ENCODE measurements at places on chromosomes 6 and 20.

DNA sequence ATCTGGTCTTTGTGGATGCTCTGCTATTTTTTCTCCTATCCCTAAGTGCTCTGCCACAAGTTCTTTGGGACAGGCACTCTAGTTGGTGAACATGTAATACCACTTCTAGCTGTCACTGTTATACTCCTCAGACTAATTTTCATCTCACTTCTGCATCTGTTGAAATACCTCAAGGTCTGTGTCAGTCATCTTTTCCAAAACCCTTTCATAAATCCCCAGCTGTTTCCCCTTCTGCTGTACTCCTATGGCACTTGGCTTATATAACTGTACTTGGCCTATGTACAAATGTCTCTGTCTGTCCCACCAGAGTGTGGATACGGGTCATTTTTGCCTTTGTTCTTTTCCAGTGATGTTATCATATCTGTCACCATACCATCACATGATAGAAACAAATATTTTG is 124.2 kb downstream of the FHL5 start:
- DNase-seq = no peak

DNA sequence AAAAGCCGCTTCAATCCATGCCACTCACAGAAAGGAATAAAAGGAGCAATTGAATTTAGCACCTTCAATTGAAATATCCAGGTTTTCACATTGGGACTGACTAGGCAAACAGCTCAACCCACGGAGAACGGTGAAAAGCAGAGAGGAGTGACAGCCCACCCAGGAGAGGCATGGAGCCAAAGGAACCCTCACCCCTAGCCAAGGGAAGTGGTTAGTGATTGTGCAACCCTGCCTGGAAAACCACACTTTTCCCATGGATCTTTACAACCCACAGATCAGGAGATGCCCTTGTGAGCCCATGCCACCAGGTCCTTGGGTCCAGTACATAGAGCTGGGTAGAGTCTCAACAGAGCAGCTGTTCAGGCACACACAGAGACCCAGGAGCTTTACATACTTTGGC is 911.8 kb downstream of the EPHA7 start:
- DNase-seq = no peak

DNA sequence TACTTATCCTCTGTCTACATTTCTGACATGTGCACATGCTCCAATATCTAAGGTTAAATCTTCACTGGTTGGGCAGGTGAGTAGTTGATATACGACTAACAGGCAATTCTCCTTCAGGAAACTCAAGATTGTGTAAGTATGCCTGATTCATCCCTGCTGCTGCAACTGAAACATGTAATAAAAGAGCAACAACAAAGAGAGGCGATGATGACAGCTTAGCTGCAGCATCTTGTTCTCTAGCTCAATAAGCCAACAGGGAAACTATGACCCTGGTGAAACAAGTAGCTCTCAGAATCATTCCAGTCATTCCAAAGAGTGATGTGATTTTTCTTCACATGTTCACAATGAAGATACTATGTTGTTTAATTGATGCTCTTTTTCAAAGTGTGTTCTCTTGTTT is 74.4 kb downstream of the ELOVL4 start:
- no peak for DNase-seq

DNA sequence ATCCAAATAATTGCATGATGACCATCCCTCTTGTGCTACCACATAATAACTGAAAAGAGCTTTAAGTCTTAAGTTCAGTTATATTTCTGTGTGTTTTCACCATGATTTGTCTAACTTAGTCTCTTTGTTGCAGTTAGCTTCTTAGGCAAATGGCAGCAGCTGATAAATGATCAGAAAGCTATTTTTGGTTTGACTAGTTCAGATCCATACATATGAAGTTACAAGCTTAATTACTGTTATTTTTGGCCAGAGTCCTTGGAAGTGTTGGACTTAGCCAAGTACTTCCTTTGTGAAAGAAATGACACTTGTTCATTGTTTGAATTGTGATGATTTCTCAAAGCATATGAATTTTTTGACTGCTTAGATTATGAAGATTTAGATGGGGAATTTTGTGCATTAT is 54.2 kb downstream of the HIVEP1 start:
- peak; percentile 33 for DNase-seq

- no peak for DNase-seq
Measured at GRCh38 chr6:24501914-24502313, 7.1 kb downstream of the ALDH5A1 start.

GRCh38 chr6:100809346-100809745 is 71.8 kb downstream of the ASCC3 start:
- no peak for DNase-seq

DNA sequence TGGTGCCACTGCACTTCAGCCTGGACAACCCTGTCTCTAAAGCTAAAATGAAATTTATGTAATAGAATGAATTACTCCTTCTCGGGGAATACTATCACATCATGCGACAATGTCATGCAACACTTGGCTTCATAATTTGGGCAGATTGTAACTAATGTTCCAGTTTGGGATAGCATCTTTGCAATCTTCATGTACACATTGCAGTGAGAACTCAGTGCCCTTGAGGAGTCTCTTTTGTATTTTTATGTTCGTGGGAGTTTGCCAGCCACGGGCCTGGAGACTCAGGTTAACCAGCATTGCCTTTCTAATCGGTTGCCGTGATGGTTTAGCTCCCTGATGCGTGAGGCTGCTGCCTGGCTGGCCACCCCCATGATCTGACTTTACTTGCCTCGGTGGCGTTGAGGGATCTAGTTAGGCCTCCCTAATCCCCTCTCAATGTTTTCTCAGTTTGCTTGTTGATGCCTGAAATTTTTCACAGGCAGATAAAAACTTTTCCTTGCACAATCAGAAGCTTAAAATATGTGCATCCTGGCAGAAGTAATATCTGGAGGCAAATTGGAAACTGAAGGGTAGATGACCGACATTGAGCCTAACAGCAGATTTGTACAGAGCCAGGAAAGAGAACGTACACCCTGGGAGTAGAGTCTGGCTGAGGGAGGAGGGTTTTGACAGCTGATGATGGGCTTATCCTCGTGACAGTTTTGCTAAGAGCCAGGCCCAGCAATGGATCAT is 2.4 kb downstream of the GMPR start:
- peak; percentile 89 for DNase-seq

DNA sequence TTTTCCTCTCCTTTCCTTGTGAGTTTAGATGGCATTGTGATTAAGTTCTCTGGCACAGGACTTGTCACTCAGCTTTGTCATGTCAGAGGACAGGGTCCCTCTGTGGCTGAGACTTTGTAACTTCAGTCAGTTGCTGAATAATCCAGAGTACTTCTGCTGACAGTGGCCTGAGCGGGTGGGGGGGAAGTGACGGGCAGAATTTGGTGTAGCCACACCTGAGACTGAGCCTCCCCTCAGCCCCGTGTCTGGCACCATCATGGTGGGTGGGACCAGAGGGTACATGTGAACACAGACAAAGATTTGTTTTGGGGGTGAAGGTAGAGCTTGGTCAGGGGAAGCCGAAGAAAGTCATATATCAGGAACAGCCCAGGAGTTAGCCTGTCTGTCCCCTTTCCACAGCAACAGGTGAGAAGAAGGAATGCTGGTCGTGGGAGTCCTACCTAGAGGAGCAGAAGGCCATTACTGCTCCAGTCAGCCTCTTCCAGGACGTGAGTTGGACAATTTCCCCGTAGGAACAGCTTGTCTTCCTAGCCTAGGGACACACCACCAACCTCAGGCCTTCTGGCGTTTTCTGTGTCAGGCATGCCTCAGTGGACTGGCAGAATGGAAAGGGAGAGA is 20.9 kb downstream of the L3MBTL1 start:
- no peak for DNase-seq

GRCh38 chr20:23823111-23823510 is 3.4 kb downstream of the CST2 start:
- no peak for DNase-seq

DNA sequence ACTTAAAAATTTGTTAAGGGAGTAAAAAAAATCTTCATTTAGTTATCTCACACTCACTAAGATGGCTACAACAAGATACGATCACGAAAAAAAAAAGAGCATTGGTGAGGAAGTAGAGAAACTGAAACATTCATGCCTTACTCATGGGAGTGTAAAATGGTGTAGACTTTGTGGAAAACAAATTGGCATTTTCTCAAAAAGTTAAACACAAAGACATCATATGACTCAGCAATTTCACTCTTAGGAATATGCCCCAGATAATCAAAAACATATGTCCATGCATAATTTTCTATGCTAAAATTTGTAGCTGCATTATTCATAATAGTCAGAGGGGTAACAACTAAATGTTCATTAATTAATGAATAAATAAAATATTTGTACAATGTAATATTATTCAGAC is 120.9 kb upstream of the IRAK1BP1 start:
- DNase-seq = no peak

DNA sequence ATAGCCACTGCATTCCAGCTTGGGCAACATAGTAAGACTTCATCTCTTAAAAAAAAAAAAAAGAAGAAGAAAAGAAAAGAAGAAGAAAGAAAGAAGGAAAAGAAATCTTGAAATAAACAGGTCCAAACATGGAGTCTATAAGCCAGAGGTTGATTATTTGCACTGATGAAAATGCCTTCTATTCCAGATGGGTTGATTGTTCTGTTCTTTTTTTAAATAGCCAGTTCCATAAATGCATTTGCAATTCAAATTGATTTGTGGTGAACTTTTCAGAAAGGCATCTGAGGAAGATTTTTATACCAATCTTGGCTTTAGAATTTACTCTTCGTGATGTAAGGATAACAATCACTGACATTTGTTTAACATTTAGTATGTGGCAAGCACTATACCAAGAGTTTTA is 243.8 kb upstream of the PLN start:
- DNase-seq = no peak

- no peak for DNase-seq
Measured at GRCh38 chr6:39769012-39769411, 23.2 kb upstream of the DAAM2 start.

GRCh38 chr6:57283911-57284455 is 33.4 kb upstream of the PRIM2 start:
- no peak for DNase-seq

DNA sequence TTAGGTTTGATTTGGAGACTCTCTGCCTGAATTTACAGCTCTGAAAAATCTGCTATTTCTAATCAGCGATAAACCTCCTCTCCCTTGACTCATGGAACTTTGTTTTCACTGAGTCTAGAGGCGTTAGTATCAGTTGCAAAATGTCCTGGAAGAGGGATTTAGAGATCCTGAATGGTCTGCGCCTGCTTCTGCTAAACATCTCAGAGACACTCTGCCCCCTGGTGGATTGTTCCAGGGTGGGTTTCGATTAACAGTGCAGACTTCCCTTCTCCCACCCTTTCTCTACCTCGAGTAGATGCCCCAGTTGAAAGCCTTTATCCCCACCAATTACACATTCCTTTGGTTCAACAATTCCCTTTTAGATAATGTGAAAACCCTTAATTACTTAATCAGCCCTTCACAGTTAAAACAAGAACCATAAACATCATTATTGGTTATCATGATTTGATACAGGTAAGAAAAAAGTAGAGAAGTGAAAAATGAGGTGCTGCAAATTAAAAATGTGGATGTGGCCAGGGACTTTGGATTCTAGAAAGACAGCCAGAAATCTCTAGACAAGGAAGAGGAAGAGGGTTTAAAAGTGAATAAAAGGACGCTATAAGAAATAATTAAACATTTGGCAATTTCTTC is 5.5 kb downstream of the HTR1B start:
- DNase-seq = peak; percentile 81

GRCh38 chr20:60937585-60937984 is 314.5 kb upstream of the CDH4 start:
- DNase-seq = no peak

GRCh38 chr6:158916617-158917016 is 83.4 kb downstream of the RSPH3 start:
- no peak for DNase-seq
